ENCODE measurements at places on chromosomes 5 and 9. TPM values are rescaled to one million over a fixed set of nuclear protein-coding genes. Genes with fewer than 3 reads are reported as not detected.

NAA35 gene
- 16.5 TPM for total RNA-seq

TEK gene
- total RNA-seq = not detected

TLR4 gene
- 2.2 TPM for total RNA-seq

CDH9 gene
- total RNA-seq = not detected

ZDHHC11B gene
- total RNA-seq = 0.07 TPM

CLINT1 gene
- total RNA-seq = 105 TPM

CDC37L1 gene
- 14.7 TPM for total RNA-seq

CCDC112 gene
- 5.3 TPM for total RNA-seq

ESM1 gene
- not detected for total RNA-seq

CDX1 gene
- total RNA-seq = not detected

ARL14EPL gene
- not detected for total RNA-seq

NEUROG1 gene
- total RNA-seq = not detected

C9orf153 gene
- 0.18 TPM for total RNA-seq

PCDHAC2 gene
- not detected for total RNA-seq

SAXO1 gene
- not detected for total RNA-seq

WHRN gene
- total RNA-seq = 14.5 TPM

IFNB1 gene
- not detected for total RNA-seq

HTR1A gene
- not detected for total RNA-seq

CTXN3 gene
- not detected for total RNA-seq

NUP214 gene
- 72.2 TPM for total RNA-seq

HMCN2 gene
- total RNA-seq = not detected

FYB1 gene
- total RNA-seq = 0.55 TPM

BTNL3 gene
- not detected for total RNA-seq

HAND1 gene
- not detected for total RNA-seq

AK3 gene
- total RNA-seq = 14.5 TPM

CSF2 gene
- 0.29 TPM for total RNA-seq

LHFPL2 gene
- 11.0 TPM for total RNA-seq

CRHBP gene
- total RNA-seq = not detected

TEX48 gene
- not detected for total RNA-seq

HNRNPAB gene
- total RNA-seq = 118 TPM
